ENCODE measurements at places on chromosomes 12 and 14.

GRCh38 chr12:21350975-21351374 is 16.3 kb upstream of the SLCO1A2 start:
- no peak for DNase-seq

GRCh38 chr12:129753586-129753985 is 150.2 kb downstream of the TMEM132D start:
- DNase-seq: no peak

- DNase-seq: peak; percentile 59
Observed at GRCh38 chr14:64726585-64726890, 22.3 kb downstream of the PLEKHG3 start.

DNA sequence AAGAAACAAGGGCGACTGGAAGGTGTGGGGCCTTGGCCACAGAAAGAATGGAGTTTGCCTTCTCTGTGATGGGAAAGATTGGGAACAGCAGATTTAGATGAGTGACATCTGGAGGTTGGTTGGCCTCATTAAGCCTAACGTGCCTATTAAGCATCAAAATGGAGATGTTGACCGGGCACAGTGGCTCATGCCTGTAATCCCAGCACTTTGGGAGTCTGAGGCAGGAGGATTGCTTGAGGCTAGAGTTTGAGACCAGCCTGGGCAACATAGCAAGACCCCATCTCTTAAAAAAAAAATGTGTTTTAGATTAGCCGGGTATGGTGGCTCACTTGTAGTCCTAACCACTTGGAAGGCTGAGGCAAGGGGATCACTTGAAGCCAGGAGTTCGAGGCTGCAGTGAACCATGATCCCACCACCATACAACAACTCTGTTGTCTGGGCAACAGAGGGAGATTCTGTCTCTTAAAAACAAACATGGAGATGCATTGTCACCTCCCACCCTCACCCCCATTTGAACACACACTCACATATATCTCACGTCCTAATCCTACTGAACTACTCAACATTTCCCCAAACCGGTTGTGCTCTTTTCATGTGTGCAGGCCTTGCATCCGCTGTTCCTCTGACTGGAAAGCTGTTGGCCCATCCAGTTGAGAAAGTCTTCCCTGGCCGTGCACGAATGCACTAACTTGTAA is 172.1 kb downstream of the ETV6 start:
- DNase-seq: no peak

GRCh38 chr14:75281654-75282019 is 3.0 kb downstream of the FOS start:
- no peak for DNase-seq

DNA sequence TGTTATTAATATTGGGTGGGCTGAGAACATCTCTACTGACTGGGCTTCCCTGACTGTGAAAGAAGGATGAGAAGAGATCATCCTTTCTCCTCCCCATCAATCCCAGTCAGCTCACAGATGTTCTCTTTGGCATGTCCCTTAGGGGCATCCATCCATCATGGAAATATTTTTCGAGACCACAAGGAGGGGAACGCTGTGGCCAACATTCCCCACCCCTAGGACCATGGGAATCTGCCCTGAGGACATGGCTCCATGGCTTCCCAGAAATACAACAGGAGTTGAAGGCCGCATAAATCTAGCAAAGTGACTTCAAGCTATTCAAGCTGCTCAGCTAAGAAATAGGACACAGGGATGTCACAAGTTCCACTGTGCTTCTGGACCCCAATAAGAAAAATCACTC is 456.8 kb downstream of the MED13L start:
- DNase-seq: no peak

DNA sequence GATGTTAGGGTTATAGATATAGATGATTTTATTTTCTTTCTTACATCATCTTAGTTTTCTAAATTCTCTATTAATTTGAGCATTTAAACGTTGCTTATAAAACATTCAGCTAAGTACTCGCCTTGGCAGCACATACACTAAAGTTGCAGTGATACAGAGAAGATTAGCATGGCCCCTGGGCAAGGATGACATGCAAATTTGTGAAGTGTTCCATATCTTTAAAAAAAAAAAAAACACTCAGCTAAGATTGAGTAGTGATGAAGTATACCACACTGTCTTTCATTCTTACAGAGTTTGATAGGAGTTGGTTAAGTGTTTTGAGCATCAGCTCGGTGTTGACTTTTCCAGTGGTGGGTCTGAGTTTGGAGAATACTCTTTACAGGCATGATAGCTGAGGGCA is 72.3 kb downstream of the FRMD6 start:
- no peak for DNase-seq

- peak; percentile 92 for DNase-seq
Observed at GRCh38 chr12:3252450-3252891, 175.3 kb downstream of the TSPAN9 start.

DNA sequence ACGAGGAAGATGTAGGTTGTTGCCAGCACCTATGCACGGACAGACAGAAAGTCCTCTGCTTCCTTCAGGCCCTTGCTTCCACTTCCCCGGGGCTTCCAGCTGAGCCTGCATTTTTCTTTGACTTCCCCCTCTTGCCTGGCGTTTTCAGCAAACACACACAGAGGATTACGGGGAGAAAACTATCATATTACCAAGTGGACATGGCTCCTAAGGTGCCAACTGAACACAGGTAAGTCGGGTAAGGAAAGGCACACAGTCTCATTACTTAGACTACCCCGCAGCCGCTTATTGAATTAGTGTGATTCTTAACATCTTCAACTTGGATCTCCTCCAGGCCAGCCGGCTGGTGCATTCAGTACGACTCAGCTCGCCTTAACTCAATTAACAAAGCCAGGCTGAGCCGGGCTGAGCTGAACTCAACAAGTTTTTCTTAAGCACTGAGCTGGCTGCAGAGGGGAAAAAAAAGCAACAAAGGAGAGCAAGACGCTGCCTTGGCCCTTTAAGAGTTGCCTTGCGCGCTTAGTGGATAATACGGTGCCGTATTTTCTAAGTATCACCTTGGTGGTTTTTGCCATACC is 19.2 kb upstream of the MAP1LC3B2 start:
- peak; percentile 55 for DNase-seq

GRCh38 chr12:117592588-117593305 is 231.3 kb upstream of the NOS1 start:
- no peak for DNase-seq

DNA sequence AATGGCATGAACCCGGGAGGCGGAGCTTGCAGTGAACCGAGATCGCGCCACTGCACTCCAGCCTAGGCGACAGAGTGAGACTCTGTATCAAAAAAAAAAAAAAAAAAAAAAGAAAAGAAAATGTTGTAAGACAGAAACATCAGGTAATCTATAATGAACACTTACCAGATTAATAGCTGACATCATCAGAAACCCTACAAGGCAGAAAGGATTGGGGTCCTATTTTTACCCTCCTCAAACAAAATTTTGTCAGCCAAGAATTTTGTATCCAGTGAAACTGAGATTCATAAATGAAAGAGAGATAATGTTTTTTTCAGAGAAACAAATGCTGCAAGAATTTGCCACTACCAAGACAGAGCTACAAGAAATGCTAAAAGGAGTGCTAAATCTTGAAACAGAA is 14.1 kb downstream of the CLEC1A start:
- no peak for DNase-seq

- no peak for DNase-seq
Observed at GRCh38 chr14:100374270-100374669, 51.1 kb downstream of the SLC25A47 start.

DNA sequence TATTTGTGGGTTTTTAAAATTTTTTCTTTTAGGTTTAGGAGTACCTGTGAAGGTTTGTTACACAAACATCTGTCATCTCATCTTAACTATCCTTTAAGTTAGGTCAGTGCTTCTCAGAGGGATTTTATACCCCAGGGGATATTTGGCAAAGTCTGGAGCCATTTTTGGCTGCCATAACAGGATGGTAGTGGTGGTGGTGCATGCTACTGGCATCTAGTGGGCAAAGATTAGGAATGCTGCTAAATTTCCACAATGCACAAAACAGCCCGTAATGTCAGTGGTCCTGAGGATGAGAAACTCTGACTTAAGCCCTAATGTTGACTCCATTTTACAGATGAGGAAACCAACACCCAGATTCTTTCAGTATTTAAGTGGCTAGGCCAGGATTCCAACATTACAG is 85.2 kb upstream of the MYF6 start:
- no peak for DNase-seq

DNA sequence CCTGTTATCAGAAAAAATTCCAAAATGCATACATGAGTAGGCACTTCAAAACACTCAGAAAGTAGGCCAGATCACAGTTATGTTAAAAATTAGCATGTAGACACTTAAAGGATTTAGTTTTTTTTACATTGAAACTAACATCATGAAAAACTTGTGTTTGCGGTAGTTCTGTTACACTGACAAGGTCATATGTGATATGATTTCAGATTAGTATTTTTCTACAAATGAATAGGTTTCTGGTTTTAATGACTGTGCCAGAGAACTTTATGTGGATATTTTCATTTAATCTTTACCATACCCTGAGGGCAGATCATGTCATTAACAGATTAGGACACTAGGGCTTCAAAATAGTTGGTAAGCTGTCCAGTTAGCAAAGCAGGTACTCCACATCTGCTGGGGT is 20.7 kb downstream of the YARS2 start:
- no peak for DNase-seq

- DNase-seq: no peak
Observed at GRCh38 chr12:1424674-1425395, 169.5 kb downstream of the FBXL14 start.

DNA sequence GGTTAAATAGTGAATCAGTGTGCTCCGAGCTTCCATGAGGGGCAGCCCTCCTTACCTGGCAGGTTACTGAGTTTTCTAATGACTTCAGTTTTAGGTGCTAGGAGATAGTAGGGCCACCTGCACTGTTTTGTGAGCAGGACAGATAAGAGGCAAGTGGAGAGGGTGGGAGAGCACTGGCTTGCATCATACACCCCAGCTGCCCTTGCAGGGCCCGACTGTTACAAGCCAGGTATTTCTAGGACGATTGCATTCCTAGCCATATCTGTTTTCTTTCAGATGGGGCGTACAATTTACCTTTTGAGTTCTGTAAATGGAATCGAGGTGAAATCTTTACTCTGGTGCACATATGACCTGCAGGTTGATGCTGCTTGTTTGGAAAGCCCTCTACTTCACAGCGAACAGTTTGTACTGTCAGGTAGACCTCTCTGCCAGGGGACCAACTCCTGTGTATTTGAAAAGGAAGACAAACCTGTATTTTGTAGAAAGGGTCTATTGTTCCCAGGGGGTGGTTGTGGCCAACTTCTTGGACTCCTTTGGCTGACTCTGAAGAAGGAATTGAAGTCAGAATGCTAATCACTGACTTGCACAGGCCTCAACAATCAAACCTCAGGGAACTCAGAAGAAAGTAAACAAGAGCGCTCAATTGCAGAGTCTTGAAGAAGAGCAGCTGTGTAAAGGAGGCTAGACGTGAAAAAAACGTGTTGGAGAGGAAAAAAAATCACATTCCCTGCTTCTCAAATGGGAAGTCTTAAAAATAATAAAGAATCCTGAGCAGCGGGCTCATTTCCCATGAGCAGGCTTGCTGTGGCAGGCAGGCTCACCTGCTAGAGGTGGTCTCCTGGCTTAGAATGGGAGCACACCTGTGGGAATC is 57.3 kb downstream of the ETV6 start:
- no peak for DNase-seq

DNA sequence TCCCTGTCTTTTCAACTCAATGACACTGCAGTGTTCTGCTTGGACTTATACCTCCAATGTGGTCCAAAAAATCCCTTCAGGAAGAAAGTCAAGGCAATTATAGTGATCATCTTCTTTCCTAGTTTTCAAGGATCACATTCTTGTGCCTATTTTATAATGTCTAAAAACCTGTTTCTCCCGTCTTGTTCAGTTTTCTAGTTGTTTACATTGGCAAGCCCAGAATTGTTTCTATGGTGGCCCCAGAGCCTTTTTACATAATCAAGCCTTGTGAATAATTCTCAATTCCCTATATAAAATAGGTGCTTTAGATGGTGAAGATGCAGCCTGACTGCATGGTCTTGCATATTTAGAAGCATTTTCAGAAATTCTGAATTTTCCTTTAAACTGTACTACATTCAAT is 14.5 kb upstream of the LDHB start:
- no peak for DNase-seq

DNA sequence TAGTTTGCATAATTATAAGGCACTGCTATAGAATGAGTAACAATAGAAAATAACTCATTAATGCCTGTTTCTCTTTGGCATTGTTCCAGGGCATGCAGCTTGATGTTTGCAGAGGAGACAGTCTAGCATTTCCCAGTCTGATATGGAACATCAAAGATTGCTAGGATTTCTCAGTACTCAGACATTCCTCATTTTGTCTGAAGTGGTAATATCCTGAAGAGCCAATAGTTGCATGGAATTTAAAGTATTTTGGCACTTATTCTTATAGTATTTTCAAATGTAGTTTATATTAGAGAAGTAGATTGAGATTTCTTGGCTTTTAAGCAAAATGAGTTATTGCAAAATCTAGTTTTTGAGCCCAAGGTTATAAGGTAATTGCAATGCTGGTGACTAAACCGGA is 337.3 kb upstream of the E2F7 start:
- no peak for DNase-seq

- DNase-seq: no peak
Observed at GRCh38 chr14:23093104-23093503, 1.8 kb downstream of the ACIN1 start.

DNA sequence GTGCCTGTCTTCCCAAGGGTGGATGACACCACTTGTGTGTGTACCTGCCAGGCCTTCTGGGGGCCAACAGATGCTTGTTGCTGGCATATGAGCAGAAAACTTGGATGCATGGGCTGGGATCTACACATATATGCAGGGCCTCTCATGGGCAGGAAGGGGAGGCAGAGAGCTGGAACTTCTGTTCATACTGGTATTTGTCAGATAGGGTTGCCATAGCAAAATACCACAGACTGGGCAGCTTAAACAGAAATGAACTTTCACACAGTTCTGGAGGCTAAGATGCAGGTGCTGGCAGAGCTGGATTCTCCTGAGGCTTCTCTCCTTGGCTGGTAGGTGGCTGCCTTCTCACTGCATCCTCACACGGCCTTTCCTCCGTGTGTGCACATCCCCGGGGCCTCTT is 121.8 kb downstream of the SUDS3 start:
- no peak for DNase-seq

- DNase-seq: no peak
Observed at GRCh38 chr14:91360490-91361232, 57.0 kb downstream of the CCDC88C start.

DNA sequence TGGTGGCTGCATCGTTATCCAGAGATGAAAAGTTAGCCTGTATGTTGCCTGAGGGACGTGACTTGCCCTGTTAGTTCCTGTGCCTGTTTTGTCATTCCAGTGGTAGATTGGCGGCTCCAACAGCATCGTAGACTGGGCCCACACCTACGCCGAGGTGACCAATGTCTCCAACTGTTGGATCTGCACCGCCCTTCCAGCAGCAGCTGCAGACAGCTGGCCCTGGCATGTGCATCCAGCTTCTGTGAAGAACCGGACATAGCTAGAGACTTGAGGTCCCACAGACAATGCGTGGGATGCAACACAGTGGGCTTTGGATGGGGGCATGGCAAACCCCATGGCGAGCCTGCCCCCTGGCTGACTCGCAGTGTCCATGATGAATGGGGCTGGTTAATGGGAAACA is 93.0 kb upstream of the TMPO start:
- DNase-seq: no peak

- no peak for DNase-seq
Observed at GRCh38 chr12:49796155-49796554, 32.1 kb downstream of the NCKAP5L start.

- no peak for DNase-seq
Observed at GRCh38 chr12:13566292-13566691, 369.8 kb downstream of the EMP1 start.
